ENCODE measurements at places on chromosomes 5 and 9. TPM values are rescaled to one million over a fixed set of nuclear protein-coding genes. Genes with fewer than 3 reads are reported as not detected.

Gene CARD6
- 39.6 TPM for total RNA-seq

DNA sequence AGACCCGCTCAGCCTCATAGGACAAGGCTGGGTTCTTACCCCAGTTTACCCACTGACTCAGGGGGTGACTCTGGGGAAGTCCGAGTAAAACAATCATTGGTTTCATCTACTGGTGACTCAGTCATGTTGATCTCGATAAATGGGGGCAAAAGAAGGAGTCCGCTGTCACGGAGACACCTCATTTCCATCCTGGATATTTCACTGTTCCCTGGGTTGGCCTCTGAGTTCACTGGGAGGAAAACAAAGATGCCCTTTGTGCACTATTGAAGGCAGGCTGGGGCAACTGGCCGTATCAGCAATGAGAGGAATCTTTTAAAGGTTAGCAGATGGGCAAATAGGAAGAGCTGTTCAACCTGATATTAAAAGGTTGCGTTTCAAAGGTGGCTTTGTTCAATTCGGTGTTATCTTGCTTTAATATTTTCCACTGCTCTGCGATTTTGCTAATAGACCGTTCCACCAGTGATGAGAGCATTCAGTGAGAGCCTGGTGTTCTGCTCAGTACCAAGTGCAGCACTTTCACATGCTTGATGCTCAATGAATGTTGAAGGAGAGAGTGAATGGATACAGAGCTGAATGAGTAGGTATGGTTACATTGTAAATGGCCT lies 110.2 kb upstream of the EGFLAM start:
- no peak for DNase-seq

Gene TMOD1
- total RNA-seq = 5.2 TPM

DNA sequence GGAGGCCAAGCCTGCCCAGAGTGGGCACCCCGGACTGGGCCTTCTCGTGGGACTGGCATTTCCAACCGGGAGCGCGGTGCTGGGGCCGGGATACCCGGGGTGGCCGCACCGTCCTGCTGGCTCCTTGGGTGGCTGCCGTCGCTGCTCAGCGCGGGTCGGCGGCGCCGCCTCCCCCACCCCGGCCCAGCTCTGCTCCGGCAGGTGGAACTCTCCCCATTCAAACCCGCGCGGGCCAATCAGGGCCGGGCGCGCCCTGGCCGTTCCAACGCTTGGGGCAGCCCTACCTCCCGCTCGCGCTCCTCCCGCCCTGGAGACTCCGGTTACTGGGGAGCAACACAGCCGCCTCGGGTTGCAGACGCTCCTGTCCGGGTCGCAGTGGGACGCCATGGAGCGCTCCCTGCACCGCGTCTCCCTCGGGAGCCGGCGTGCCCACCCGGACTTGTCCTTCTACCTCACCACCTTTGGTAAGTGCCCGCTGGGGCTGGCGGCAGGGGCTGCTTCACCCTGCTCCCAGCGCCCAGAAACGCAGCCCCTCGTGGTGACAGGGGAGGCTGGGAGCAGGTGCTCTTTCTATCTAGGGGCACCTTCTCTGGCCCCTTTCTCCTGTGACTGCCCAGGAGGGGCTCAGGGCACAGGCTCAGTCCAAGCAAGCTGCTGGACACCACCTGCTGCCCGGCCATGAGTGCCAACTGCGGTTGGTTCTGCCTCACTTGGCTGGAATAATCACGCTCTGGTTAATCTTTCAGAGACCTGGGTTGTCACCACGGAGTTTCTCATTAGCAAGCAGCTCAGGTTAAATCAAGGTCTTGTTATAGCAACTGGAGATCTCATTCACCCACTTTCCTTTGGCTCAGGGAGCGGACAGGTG lies at the start of gene RGS3:
TSS of gene RGS3 (plus strand) at position 310 of the 868 bp plus-strand sequence. CDS start at position 386, 76 bp downstream.
- DNase-seq = peak; percentile 45
